Foreskin keratinocyte (primary cell): ENCODE measurements at places on chromosomes 13 and 19. TPM values are rescaled to one million over a fixed set of nuclear protein-coding genes. Genes with fewer than 3 reads are reported as not detected.

DNA sequence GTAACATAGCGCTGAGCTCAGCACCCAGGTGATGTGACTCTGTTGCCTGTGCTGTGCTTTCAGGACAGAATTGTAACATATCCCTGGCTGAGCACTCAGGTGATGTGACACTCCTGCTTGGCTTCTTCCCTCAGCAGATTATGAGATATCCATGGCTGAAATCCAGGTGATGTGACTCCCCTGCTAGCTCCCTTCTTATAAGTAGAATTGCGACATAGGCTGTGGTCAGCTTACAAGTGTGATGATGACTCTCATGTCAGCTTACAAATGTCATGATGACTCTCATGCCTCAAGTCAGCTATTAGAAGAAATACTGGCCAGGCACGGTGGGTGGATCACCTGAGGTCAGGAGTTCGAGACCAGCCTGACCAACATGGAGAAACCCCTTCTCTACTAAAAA, 14.3 kb upstream of the ZNF429 start:
- peak; percentile 33 for DNase-seq

GRCh38 chr13:95138876-95139585, 162.2 kb downstream of the ABCC4 start:
- no peak for DNase-seq

GRCh38 chr13:66778461-66778860, 451.7 kb downstream of the PCDH9 start:
- no peak for DNase-seq

GRCh38 chr19:40147693-40148347, 43.4 kb upstream of the MAP3K10 start:
- DNase-seq = peak; percentile 75

FFAR2 gene
- total RNA-seq = not detected in 2 replicates

LILRB2 gene
- not detected in 2 replicates for total RNA-seq
